T1000 (cell line): ENCODE measurements at places on chromosomes 16 and 17.

DNA sequence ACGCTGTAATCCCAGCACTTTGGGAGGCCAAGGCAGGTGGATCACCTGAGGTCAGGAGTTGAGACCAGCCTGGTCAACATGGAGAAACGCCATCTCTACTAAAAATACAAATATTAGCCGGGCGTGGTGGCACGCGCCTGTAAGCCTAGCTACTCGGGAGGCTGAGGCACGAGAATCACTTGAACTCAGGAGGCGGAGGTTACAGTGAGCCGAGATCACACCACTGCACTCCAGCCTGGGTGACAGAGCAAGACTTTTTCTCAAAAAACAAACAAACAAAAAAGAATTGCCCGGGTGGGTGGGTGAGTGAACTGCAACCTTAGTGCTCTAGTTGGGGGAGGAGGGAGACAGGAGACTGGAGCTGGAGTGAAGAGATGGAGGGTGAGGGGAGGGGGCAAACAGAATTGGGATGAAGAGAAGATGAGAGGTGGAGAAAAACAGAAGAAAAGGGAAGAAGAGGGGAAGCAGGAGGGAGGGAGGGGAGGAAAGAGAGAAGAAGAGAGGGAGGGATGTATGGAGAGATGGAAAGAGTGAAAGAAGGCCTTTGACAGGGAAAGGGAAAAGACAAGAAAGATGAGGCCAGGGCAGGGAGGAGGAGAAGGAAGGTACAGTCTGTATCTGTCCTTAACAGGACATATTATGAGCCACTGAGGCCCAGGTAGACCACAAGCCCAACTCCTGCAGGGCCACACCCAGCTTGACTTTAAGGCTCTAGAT is 5.5 kb upstream of the SRCIN1 start:
- no peak for DNase-seq

GRCh38 chr17:49407981-49408501 is 6.6 kb downstream of the PHB1 start:
- DNase-seq = peak; percentile 15

DNA sequence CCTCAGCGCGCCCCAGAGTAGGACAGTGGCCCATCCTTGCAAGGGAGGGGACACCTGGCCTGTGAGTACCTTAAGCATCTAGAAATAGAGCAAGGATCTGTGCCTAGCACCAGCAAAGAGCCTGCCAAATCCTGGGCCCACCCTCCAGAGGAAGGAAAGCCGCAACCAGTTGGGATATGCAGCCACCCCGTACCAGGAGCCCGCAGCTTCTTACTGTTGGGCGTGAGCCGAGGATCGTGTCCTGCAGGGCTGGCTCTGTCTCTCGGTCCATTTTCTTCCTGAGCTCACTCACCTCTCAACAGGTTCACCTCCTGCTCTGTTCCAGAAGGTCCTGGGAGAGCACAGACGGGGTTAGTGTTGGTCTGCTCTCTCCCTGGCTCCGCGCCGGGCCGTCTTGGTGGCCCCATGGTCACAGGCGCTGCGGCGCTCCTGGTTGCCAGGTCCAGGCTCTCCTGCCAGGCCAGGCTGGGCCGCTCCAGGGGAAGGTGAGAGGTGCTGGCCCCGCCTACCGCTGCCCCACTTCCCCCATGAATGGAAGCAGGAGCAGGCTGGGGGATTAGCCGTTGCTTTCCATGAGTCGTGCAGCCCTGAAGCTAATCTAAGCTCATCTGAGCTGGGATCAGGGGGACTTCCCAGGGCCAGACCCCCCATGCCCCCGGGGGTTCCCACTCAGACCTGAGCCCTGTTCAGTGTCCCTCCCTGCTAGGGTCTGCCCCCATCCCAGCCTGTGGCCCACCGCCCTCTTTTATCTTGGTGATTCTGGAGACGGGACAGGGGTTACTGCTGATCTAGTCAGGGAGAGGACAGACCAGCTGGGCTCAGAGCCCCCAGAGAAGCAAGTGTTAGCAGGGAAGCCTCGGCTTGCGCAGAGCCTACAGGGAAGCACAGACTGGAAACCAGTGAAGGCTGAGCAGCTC is 12.7 kb downstream of the ENDOV start:
- no peak for DNase-seq

- DNase-seq = no peak
Observed at GRCh38 chr17:14123619-14124278, 54.4 kb downstream of the COX10 start.

DNA sequence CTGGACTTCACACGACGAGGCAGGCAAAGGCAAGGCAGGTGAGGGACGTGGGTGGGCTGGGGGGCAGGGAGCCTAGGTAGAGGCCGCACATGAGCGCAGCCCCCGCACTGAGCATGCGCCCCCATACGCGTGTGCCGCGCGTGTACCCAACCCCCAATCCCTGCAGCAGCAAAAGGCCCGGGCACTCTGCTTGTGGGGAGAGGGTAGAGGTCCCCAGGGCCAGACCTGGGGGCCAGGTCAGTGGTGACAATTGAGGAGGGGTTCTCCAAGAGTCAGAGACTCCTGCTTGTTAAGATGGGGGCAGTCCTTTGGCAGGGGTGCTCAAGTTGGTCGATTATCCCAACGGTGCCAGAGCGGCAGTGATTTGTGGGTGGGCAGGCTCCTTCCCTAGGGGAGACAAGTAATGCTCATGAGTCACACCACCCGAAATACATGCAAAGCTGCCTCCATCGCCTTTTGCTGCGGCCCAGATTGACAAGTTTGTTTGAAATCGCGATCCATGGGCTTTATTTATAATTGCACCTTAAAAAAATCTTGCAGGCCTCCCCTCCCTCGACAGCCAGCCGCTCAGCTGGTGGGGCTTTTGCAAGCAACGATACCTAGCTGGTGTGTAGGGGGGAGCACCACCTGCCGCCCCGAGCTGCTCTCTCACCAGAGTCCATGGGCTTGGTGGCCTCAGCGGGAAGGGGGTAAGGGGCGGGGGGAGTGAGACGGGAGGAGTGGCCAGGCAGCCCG is 1.1 kb upstream of the GIT1 start:
- peak; percentile 34 for DNase-seq

GRCh38 chr16:65312071-65312470 is 190.2 kb upstream of the CDH11 start:
- DNase-seq = no peak

DNA sequence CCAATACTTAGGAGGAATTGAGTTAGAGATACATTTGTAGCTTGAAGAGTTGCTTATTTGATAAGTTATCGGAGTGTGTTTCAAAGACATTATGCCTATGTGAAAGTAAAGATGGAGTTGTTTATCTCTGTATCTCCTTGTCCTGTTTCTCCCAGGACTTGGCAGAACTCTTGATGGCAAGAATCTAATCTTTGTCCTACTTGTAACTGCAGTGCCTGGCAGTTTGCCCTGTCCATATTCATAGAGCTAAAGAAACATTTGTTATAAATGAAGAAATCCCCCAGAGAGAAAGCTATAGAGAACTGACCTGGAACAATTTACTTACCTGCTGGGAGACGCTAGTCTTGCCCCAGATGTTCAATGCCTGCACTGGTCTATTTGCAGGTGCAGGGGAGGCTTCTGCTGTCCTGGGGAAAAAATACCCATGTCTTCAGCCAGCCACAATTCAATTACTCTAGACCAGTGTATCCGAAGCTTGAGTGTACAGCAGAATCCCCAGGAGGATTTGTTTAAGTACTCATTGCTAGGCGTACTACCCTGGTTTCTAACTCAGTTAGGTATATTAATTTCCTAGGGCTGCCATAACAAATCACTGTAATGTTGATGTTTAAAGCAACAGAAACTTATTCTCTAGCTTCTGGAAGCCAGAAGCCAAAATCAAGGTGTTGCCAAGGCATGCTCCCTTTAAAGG is 410.0 kb upstream of the HSBP1 start:
- no peak for DNase-seq

GRCh38 chr17:83190601-83191387 is 111.4 kb downstream of the METRNL start:
- DNase-seq = no peak

- peak; percentile 86 for DNase-seq
Observed at GRCh38 chr16:30896889-30897733, 697 bp downstream of the CTF1 start.

DNA sequence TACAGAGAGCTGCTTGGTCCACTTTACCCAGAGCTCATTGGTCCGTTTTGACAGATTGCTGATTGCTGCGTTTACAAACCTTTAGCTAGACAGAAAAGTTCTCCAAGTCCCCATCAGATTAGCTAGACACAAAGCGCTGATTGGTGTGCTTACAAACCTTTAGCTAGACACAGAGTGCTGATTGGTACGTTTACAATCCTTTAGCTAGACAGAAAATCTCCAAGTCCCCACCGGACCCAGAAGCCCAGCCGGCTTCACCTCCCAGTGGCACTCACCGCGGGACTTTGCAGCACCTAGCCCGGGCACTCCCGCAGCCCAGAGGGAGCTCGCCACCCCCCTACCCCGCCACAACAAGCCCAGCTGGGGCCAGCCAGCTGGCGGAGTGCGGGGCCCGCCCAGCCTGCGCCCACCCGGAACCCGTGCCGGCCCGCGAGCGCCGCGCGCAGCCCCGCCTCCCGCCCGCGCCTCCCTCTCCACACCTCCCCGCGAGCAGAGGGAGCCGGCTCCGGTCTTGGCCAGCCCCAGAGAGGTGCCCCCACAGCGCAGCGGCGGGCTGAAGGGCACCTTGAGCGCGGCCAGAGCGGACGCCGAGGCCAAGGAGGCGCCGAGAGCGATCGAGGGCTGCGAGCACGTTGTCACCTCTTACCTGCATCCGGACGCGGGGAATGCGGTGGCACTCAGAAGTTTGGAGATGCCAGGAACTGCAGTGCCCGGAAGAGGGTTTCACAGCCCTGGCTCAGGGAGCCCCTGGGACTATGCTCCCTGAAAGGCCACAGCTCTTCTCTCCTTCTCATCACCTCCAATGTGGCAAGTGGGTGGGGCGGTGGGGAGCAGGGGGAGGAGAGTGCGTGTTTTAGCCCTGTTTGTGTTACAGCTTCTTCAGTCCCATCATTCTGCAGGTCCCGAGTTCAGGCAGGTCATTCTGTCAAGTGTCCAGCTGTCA is 1504.5 kb downstream of the CDH11 start:
- DNase-seq = no peak

GRCh38 chr17:75048249-75048878 is 1.3 kb downstream of the KCTD2 start:
- DNase-seq = no peak

- DNase-seq = no peak
Observed at GRCh38 chr16:55655897-55656681, at the start of gene SLC6A2. SLC6A2 (plus strand) TSS chr16:55655988; CDS start chr16:55656695, 707 bp downstream.

GRCh38 chr17:43410557-43411368 is 12.0 kb downstream of the ARL4D start:
- no peak for DNase-seq

DNA sequence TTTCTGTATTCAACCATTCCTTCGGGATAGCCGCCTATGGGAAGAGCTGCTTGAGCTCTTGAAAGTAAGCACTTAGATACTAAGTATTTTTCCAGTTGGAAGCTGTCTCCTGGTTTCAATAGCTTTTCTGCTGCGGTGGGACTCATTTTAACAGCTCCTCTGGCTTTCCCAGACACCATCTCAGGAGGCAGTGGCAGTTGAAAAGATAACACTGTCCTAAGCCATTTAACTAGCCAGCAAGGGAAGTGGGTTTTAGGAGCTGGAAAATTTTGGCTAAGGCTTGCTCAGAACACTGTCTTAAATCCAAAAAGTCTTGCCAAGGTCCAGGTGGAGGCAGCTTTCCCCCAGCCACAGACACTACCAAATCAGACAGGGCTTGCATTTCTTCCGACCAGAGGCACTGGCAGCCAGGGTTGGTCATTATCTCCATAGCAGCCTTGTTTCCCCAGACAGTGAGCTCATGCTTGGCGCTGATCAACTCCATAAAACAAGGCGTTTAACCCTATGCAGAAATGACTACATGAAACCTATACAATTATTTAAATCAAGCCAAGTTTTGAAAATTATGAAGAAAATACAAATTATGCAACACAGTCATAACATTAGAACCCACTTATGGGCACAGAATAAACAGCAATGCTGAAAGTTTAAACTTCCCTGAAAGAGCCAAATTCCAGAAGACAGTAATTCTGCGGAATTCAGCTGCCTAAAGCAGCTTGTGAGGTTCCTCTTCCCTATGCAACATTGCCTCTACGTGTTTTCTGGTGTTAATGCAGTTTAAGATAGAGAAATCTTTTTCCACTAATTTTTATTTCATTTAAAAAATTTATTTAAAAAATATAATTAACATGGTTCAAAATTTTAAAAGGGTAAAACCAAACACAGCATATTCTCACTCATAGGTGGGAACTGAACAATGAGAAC is 25.0 kb downstream of the GABARAPL2 start:
- DNase-seq = no peak

DNA sequence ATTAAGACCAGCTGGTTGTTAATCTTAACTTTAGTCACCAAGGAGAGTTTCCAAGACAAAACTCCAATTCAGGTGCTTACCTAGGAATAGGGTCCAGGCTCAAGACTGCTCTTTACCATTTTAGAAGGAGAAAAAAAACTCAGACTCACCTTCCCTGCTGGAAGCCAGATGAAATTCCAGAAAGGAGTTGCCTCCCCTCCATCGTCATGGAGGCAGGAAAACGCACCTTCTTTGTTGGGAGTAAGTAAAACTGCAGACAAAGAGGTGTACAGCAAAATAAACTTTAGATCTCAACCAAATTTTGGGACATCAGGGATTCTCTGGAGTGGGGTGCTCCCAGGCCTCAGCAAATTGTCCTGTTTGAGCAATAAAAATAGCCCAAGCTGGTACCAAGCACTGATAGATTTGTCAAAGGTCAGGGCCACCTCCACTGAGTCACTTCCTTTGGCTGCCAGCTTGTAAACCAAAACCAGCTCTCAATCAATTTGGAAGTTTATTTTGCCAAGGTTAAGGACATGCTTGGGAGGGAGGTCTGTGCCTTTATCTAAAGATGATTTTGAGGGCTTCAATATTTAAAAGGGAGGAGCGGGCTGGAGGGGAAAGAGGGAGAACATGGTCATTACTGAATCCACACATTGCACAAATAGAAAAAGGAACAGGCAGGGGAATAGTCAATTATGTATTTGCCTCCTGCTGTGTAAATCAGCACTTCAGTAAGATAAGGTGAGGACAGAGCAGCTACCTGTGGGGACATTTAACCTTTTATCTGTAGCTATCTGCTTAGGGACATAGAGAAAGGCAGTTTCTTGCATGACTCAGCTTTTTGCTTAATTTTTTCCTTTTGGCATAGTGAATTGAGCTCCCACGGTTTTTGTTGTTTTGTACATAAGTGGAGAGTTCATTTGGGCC is 1.5 kb upstream of the ALDH3A2 start:
- no peak for DNase-seq

- no peak for DNase-seq
Observed at GRCh38 chr16:4403133-4403949, 13.1 kb downstream of the CORO7 start.

DNA sequence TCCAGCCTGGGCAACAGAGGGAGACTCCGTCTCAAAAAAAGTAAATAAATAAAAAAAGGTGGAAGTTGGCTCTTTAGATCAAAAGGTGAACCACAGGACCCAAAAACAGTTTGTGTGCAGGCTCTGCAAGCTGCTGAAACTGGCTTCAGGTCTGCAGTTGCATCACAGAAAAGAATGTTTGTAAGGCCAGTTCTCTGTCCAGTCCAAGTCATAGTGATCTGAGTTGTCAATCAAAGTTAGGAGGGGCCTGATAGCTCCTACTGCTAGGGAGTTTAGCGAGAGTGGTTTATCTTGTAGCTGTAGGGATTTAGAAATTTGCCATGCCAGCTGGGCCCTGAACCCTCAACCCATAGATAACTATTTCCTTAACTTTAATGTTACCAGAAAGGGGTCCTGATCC is 101.2 kb upstream of the CACNG5 start:
- DNase-seq = no peak
